IPS DF 6.9 (cell line): ENCODE measurements at places on chromosomes 11 and 22.

DNA sequence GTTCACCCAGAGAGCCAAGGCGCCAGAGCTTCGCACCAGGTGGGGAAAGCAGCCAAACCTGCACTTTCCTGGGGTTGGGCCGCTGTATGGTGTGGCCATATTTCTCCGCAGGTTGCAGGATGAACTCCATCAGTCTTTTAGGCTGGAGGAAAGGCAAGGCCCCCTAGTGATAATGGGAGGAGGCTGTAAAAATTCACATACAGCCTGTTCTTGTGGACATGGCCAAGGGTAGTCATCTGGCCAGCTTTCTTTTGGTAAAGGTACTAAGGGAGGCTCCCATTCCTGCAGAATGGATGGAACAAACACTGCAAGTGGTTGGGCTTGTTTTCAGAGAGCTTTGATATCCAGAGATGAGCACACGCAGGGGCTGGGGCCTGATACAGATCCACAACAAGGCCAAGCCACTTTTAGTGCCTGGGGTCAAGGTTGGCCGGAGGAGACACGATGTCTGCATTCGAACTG, 29.6 kb downstream of the C22orf31 start:
- no peak for DNase-seq

DNA sequence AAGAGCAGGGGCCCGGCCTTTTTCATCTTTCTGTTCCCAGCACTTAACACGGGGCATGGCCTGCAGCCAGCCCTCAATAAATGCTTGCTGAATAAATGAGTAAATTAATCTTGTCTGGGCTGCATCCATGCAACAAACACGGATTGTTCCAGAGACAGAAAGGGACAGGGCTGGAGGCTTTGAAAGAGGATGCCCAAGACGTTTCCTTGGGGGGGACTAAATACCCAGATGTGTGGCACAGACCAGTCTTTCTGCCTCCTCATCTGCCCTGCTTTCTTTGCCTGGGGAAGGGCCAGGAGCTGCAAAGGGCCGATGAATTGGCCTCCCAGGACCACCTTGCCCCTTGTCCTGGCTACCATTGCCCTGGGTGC, 40.4 kb downstream of the SHISAL1 start:
- DNase-seq: no peak

GRCh38 chr11:26084313-26084712, 247.6 kb upstream of the ANO3 start:
- no peak for DNase-seq

DNA sequence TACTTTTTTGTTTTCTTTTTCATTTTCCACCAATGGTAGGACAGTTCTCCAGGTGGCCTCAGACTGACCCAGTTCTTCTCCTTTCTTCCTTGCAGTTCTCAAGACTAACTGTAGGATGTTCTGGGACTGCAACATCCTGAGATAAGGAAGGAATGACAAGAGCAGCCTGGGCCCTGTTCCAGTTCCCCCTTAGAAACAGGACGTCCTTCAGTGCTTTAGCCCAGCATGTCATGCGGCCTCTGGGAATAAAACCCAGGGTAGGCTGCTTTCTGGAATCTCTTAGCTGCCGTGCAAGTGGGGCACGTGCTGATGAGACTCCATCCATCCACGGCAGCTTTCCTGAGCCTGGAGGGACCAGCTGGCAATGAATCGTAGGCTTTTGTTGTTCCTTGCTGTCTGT, 24.0 kb upstream of the CADM1 start:
- no peak for DNase-seq

DNA sequence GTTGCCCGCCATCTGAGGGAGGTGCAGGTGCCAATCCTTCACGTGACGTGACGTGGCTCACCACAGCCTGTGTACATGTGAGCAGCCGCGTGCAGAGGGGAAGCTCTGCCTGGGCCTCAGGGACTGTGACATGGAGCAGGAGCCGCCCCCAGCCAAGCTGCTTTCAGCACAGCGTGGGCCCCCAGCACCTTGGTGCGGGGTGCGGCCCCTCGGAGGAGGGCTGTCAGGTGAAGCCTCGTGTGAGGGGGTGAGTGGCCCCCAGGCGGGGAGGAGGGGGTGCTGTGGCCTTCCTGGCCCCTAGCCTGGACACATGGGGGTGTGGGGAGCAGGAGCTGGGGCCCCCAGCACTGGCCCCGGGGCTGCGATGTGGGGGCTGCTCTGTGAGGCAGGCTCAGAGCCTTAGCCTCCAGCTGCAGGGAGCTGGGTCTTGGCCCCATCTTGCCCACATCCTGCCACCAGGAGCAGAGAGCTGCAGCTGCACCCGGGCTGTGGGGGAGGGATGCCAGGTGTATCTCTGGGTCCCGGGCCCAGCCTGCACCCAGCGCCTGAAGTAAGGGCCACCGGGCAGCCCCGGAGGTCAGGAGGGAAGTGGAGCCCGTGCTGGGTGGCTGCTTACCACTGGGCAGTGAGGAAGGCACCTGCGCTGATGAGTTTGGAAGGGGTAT, at the start of gene ADORA2A:
TSS of gene ADORA2A (plus strand) at position 100 of the 665 bp plus-strand sequence. CDS start 5,806 bp downstream, outside the sequence.
- DNase-seq: no peak

GRCh38 chr11:130561441-130561881, 113.0 kb downstream of the ADAMTS15 start:
- no peak for DNase-seq

DNA sequence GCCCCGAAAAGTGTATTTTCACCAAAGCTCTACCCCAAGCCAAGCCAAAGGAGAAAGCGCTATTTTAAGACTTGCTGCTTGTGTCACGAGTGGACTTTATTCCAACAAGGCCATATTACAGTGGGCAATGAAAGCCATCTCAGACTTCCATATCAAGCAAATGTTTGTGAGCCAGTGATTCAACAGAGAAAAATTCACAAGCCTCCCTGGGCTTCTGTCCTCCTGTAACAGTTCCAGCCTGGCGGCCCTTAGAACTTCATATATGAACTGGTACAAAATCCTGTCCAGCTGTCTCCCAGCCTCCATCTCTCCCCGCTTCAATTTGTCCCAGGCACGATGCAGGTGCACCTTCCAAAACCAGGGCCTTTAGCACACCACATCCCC, 11.2 kb downstream of the LARGE1 start:
- DNase-seq: no peak

DNA sequence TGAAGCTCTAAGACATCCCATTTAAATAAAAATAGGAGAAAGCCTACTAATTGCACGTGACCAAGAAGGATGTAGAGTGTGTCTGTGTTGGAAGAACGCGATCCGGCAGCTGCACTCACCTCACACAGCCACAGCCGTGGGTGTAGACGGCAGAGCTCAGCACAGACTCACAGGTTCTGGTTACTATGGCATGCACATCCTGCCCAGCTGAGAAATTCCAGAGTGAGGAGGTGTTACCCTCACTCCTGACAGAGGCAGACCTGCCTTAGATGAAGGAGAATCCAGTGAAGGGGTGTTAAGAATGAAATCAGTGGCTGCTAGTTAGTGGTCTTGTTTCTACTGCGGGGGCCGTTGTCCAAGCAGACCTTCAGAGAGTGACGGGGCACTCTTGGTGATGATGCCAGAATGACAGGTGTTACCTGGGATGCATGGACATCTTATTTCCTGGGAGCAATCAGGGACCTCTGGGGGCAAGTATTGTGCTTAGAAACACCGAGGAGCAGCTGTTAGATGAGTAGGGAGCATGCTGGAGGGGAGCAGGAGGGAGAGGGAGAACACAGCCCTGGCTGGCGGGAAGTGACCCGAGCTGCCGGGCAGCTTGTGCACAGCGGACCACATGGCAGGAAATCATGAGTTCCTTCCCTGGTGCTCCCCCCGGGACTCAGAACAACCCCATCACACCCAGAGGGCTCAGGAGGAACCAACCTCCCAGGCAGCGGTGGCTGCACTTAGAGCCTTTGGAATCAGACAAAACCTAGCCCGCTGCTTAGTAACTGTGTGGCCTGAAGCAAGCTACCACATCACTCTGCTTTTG, 12.3 kb downstream of the KCNJ5 start:
- no peak for DNase-seq

DNA sequence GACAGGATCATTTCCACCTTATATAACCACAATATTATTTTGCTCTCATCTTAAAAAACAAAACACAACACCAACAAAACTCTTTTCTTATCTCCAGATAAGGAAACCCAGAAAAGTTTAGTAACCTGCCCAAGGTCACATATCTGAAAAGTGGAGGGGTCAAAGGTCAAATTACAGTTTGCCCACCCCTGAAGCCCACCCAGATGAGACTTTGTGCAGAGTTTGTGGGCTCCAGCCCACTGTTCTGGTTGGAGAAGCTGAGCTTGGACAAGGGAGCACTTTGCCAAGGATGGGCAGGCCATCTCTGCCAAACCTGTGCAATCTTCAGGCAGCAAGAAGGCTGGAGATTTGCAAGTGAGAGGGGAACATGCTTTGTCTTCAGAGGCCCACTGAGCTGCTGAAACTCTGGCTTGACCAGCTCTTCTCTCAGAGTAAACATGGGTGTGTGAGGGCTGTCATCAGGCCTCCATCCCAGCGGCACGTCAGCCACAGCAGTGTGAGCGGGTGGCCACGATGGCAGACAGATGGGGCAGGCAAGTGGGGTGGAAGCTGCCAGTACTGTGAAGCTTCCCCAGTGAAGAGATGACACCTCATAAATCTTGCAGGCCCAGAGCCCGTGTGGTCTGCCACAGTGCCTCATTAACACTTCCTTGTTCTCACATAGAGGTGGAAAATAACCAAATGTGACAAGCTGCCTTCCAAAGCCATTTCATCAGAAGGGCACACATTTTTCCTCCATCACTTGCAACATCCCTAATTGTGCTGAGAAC, 111.8 kb downstream of the CCDC81 start:
- DNase-seq: no peak

DNA sequence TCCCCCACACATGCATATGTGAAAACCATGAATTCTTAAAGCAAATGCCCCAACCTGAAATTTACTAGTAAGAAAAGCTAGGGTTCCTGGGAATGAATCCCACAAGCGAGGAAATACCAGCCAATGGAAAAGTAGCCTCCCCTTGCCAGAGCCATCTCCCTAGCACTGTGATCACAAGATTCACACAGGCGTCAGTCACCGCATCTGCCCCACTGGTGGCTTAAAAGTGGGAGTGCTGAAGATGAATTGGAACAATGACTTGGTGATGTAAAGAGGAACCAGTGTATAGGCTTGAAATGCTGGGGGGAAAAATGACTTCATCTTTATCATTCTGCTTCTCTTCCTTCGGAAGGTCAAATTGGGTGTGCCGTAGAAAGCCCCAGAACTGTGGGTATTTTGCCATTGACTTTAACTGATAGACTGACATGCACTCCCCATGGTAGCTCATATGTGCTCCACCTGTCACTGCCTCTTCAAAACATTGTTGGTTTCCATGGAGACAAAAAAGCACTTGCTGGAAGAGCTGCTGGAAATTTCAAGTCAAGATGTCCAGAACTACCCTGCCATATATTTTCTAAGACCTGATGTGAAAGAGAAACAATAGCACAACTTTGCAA, 19.2 kb upstream of the ASPHD2 start:
- DNase-seq: no peak

DNA sequence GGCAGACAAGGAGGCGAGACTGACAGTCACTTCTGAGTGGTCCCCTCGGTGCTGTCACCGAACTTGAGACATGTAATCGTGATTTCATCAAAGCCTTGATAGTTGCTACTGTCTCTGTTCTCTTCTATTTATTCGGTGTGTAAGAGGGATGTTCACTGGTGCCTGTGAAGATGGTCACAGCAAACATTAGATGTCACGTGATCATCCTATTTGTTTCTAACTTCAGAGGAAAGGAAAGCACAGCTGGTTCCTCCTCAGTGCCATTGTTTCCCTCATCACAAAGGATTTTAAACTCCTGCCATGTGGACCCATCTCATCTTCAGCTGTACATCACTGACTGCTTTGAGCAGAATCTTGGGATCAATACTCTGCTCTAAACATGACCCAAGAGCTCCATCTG, 73.1 kb upstream of the CLMP start:
- no peak for DNase-seq

DNA sequence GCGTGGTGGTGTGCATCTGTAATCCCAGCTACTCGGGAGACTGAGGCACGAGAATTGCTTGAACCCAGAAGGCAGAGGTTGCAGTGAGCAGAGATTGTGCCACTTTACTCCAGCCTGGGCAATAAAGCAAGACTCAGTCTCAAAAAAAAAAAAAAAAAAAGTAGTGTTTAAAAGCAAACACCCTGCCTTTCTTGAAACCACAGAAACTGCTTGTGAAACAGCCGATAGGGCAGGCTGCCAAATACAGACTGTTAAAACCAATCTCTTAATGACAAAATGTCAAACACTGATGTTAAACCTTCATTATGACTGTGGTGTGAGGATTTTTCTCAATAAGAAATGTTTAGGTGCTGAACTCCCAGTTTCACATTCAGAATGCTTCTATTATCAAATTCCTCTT, 27.3 kb downstream of the MARK2 start:
- DNase-seq: no peak

DNA sequence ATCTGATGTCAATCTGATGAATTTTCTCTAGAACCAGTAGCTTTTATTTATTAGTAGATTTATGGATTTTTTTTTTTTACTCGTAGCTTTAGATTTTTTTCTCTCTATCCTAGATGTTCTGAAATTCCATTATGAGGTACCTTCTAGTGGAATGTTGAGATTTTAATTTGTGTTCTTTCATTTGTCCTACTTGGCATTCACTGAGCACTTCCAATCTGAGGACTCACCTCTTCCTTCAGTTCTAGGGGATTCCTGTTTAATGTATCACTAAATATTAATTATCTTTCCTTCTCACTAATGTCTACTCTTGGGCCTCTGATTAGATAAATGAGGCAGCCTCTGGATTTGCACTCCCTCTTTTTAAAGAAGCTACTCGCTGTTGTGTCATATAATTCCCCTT, 40.2 kb upstream of the WNT7B start:
- DNase-seq: no peak

DNA sequence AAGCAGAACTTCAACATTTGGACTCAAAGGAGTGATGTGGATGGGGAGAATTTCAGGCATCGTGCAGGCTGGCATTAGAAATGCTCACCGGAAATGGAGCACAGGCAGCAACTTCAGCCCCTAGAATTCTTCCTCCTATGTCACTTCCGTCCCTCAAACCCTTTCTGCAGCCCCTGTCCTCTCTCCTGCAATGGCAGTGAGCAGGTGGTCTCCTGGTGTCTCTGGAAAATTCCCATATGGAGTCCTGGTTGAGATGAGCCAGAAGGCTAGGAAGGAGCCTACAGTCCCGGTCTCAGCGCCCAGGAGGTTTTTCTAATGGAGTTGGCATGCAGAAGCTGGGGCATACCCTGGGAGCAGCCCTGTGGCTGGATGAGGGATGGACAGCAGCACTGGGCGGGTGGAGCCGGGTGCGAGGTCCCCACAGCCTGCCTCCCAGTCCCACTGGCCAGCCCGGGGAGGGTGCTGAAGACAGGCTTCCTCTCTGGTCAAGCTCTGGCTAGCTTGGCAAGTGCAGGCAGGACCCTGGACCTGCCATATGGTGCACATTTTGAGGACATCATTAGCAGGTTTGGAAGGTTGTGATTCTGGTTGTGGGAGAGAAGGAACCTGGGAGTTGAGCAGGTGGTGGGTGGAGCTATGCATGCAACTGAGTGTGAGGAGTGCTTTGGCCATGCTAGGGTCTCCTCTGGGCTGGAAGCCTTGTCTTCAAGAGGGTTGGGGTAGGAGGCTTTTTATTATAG, 59.8 kb upstream of the B3GAT1 start:
- no peak for DNase-seq

GRCh38 chr11:10529279-10529678, 11.7 kb downstream of the RNF141 start:
- no peak for DNase-seq

GRCh38 chr22:38353142-38353629, 36.0 kb upstream of the CSNK1E start:
- DNase-seq: no peak
